CD8-positive, alpha-beta memory T cell (primary cell): ENCODE measurements at places on chromosomes 12 and 14. TPM values are rescaled to one million over a fixed set of nuclear protein-coding genes. Genes with fewer than 3 reads are reported as not detected.

GRCh38 chr12:105391231-105391630 is 60.7 kb downstream of the C12orf75 start:
- DNase-seq = no peak

- no peak for DNase-seq
Observed at GRCh38 chr14:61589691-61590581, 105.4 kb upstream of the HIF1A start.

- no peak for DNase-seq
Observed at GRCh38 chr12:105485321-105485910, 154.9 kb downstream of the C12orf75 start.

DNA sequence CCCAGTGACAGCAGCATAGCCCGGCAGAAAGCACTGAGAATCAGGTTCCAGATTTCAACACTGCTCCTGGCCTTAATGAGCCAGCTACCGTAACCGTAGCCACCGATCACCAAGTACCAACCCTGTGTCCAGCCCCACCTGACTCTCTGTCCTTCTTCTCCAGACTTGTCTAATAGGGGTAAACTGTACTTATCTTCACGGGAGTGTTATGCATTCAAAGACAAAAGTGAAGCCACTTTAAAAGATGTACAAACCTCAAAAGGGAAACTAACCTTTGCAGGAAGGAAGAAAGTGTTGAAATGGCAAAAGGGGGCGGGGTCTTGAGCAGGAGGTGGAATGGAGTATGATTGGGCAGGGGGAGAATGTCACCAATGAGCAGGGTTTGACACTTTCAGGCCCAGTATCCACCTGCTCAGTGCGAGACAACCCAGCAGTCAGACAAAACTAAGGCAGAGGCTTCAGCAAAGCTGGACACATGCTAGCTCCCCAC is 226.1 kb downstream of the CHST11 start:
- peak; percentile 74 for DNase-seq

MOK gene
- polyA plus RNA-seq = 2.8 TPM

GYS2 gene
- not detected for polyA plus RNA-seq

DNA sequence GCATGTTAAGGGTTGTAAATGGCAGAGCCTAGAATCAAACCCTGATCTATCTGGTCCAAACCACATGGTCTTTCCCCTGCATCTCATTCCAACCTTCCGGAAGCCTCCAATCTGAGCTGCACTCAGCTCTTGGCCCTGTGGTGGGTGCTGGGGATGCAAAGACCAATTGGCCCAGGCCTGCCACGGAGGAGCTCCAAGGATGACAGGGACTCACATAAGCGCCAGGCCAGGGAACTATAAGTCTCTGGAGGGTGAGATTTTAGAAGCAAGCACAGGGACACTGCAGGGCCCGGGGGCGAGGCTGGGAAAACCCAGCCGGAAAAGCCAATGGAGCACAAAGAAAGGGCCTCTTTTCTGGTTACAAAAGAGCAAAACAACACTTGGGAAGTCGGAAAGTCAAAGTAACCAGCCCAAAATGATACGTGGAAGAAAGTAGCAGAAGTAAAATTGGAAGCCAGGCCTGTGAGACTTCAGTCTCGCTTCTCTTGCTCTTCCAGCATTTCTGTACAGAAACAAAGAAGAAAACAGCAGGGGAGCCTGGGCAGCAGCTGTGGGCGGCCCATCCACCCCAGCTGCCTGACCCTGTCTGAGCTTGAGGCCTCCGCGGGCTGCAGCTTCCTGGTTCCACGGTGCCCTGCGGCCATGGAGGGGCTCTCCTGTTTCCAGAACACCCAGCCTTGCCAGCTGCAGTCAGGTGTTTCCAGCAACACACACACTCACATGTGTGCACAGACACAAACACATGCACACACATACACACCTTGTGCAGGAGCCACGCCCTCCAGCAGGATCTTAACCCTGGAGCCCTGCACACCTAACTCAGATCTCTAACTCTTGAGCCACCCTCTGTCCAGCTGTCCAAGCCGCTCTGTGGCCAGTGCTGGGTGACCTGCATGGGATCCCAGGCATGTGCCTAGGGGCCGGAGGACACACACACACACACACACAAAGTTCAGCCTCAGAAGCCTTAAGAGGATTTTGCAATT is 178.2 kb downstream of the BCL11B start:
- no peak for DNase-seq

DNA sequence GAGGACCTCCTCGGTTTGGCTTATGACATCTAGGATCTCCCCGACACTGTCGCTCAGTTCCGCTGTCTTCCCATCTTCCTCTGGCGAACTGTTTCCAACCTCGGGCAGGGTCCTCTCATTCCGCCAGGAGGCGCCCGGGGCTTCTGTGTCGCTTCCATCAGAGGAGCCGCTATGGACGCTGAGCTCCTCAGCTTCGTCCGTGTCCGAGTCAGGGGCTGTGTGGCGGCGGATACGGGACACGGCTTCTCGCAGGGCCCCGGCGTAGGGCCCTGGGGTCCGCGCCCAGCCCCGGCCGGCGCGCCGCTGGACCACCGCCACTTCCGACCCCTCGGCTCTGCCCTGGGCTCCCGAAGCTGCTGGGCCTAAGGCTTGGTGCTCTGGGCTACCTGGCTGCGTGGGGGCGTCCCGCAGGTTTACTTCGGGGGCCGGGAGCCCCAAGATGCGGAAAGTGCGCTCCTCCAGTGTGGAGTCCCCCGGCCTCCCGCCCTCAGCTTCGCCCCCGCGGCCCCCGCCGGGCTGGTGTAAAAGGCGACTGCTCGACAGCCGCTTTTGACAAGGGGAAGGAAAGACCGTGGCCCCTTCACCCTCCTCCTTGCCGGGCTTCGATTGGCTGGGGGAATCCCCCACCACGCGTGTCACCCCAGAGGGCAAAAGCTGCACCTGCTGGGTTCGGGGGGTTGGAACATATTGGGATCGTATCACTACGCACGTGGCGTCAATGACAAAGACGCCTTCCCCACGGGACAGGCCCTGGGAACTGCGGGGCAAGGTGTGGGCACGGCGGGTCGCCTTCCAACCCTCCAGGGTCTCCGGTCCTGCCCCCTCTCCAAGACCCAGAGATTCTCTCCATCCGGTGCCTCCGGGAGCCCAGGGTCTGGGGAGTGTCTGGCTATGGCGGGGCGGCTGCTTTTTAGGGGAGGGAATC is 2.1 kb downstream of the DDN start:
- DNase-seq = peak; percentile 55

- DNase-seq = peak; percentile 78
Observed at GRCh38 chr14:102085948-102086708, 716 bp downstream of the HSP90AA1 start.

DNA sequence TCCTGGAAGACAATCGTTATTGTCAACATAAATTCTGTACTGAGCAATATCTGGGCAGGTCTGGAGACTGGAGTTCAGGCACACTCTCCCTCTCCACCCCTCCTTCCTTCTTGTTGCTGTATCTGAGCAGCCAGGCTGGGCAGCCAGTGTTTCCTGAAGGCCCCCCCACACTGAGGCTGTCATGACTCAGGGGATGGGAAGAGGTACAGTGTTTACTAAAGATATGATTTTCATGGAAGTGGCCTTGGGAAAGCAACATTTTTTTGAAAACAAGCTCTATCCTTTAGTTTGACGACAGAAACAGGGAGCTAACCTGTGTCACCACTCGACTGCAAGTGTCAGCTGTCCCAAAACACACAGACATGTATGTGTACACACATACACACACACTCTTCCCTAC is 1485.4 kb upstream of the TMEM132C start:
- no peak for DNase-seq

DNA sequence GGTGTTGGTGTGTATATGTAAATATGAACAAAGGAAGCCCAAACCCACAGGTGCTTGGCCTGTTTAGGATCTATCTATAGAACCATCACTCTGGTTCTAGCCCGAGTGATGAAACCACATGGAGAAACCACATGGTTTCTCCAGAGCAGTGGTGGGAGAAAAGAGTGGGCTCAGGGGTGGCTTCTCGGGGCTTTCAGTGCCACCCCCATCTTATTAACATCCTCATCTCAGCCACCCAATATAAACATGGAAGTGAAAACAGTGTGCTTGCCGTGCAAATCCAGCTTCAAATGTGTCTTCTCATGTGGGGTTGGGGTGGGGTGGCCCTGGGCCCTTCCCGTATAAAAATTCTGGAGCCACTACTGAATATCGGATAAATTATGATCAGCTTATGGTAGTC is 109.0 kb downstream of the STAB2 start:
- DNase-seq = no peak

GRCh38 chr12:22709292-22709691 is 84.3 kb downstream of the ETNK1 start:
- DNase-seq = no peak

DNA sequence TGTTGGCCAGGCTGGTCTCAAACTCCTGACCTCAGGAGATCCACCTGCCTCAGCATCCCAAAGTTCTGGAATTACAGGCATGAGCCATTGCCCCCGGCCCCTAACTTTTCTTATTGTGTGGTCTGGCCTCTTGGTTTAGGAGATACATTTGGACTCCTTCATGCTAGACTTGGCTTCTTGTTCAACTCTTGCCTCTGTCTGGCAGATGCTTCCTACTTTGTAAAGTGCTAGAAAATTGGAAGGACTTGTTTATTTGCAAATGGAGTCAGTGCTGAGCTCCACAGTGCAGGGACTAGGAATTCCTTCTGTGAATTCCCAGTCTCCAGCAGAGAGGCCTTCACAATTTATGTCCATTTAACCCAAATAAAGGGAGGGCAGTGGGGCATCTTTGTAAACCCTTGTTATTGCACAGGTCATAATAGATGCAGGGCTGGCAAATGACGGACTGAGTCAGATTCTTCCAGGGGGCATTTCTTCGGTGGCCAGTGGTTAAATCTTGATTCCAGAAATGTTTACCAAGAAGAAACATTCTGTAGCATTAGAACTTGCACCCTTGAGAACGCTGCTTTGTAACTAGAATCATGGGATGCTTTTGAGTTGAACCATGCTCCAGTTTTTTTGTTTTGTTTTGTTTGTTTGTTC is 73.8 kb upstream of the TBX3 start:
- DNase-seq = no peak

TMED10 gene
- 321 TPM for polyA plus RNA-seq

RDH5 gene
- polyA plus RNA-seq = 0.90 TPM

DNA sequence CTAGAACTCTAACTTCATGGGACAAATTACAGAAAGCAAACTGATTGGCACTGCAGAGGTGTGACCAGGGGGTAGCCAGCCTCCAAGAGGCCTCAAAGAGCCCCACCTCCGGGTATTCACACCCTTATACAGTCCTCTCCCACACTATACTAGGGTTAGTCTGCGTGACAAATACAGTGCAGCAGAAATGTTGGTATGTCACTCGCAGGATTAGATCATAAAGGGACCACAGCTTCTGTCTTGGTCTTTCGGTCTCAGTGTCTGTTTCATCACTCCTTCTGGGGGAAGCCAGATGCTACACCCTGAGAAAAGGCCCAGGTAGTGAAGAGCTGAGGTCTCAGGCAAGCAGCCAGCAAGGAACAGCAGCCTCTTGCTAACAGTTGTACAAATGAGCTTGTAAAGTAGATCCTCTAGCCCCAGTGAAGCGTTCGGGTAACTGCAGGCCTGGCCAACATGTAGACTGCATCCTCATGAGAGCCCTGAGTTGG is 68.9 kb upstream of the SAV1 start:
- no peak for DNase-seq

GRCh38 chr12:54683398-54683797 is 35.2 kb upstream of the DCD start:
- DNase-seq = no peak

GRCh38 chr14:39592116-39592789 is 160.0 kb upstream of the FBXO33 start:
- DNase-seq = no peak
